ENCODE measurements at places on chromosomes 4 and X. TPM values are rescaled to one million over a fixed set of nuclear protein-coding genes. Genes with fewer than 3 reads are reported as not detected.

GRCh38 chrX:39491548-39492297 is 606.0 kb downstream of the BCOR start:
- no peak for DNase-seq

DNA sequence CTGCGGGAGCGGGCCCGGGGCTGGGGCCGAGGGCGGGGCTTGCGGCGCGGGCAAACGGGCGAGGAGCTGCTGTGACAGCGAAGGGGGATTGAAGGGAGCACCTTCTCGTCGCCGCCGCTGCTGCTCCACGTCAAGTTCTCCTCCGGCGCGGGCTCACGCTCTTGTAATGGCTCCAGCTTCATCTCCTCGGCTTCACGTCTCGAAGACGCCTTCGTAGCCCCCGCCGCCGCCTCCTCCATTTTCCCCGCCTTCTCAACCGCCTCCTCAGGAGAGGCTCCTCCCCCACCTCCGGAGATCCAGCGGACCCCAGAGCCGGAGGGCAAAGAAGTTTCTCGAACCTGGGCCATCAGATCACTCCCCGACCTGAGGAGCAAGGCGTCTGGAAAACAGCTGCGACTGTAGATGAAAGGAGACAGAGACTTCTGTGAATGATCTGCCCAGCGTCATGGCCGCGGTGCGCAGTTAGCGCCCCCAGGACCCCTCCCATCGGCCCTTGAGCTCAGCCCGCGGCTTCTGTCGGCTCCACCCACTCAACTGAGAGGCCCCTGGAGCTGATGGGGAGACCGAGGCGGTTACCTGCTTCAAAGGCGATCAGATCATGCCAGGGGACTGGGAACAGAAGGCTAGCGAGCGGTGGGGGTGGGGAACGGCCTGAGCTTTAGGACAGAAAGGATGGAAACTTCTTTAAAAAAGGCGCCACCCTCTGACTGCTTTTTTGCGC is 895 bp downstream of the USP51 start:
- peak; percentile 78 for DNase-seq

DNA sequence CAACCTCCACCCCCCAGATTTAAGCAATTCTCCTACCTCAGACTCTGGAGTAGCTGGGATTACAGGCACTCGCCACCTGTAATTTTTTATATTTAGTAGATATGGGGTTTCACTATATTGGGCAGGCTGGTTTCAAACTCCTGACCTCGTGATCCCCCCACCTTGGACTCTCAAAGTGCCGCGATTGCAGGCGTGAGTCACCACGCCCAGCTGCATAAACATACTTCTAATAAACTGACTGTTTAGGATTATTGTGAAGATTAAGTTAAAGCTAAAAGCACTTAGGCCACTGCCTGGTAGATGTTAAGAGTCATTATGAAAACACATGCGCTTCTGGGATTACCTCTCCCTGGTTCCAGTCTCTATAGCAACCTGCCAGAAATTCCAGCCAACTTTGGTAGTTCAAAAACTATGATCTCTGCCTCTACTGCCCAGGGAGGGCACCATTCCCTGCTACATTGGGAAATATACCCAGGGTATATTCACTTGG is 30.2 kb upstream of the GRIA3 start:
- DNase-seq, result no peak

- no peak for DNase-seq
Observed at GRCh38 chrX:13235930-13236329, 83.9 kb downstream of the ATXN3L start.

DNA sequence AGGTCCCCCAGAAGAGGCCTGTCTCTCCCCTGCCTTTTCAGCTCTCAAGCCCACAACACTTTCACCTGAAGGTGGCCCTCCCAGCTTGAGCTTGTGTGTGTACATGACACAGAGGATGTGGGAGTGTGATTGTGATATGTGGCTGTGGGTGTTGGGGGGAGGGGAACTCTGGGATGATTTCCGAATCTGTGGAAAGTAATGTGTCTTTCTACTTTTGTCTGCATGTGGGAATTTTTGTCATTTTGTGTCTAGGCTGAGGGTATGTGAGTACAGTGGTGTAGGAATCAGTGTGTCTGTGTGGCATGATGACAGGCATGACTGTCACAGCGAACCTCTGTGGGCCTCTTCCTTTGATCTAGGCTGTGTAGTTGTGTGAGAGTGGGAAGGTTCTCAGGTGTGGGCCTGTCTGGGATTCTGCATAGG is 6.4 kb downstream of the SYP start:
- no peak for DNase-seq

DNA sequence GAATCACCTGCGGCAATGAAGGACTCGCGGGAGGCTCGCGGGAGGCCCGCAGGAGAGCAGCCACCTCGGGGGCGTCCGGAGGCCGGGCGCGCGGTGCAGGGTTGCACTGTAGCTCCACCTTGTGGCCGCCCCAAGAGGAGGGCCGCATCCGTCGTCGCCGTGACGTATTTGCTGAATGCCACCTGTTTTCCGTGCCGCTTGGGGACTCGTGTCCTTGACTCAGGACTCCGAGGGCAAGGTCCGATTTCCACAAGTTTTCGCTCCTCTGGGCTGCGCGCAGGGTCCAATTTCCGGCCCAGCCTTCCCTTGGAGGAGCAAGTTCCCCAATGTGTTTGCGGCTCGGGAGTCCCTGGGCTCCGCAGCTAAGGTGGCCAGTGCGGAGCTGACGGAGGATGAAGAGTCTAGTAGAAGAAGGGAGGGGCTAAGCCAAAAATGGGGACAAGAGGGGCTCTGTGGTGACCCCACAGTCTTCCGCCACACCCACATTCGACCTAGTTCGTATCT is 10.7 kb upstream of the DLG3 start:
- DNase-seq, result peak; percentile 59

GRCh38 chrX:121032531-121032930 is 14.9 kb upstream of the GLUD2 start:
- DNase-seq, result no peak

GRCh38 chr4:156322592-156322991 is 368.9 kb upstream of the CTSO start:
- no peak for DNase-seq

- DNase-seq, result no peak
Observed at GRCh38 chr4:112775801-112776200, 138.9 kb downstream of the LARP7 start.

GRCh38 chr4:73415807-73416238 is 11.7 kb downstream of the ALB start:
- DNase-seq, result no peak

DNA sequence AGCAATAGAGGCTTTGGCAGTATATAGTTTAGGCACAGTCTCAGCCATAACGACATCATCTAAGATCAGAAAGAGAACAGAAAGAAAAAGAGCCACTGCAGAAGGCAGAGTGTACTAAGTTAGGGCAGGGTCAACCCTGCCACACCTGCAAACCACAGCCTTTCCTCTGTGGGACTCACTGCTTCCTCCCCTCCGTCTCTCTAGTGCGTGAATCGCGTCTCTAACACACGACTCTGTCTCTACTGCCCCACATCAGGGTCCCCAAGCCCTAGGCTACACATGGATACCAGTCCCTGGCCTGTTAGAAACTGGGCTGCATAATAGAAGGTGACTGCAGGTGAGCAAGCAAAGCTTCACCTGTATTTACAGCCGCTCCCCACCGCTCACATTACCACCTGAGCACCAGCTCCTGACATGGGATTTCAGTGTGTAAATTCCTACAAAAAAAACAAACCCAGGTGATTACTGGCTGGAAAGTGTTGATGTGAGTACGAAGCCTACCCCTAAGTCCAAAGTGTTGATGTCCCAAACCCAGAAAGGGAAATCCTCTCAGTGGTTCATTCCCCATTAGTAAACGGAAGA is 128.9 kb downstream of the PRKX start:
- no peak for DNase-seq

GRCh38 chrX:101483705-101484104 is 1.6 kb upstream of the ARMCX4 start:
- DNase-seq, result no peak

DNA sequence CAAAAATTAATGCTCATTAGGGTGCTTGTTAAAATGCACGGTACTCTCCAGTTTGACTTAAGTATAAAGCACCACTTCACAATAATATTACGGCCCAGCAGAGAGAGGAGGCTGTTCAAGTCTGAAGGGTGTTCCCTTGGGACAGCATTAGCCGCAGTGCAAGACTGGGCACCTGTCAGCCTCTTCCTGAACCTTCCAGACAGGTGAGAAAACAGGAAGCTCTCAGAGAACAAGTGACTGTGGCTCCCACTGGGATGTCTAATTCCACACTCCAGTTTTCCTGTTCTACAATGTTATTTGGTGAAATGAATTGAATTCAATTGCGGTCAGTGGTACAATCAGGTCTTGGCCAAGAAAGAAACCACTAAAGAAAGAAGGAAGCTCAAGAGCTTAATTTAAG is 414.4 kb downstream of the SMARCA1 start:
- DNase-seq, result no peak

- peak; percentile 83 for DNase-seq
Observed at GRCh38 chr4:1194010-1194900, 21.9 kb upstream of the SPON2 start.

DNA sequence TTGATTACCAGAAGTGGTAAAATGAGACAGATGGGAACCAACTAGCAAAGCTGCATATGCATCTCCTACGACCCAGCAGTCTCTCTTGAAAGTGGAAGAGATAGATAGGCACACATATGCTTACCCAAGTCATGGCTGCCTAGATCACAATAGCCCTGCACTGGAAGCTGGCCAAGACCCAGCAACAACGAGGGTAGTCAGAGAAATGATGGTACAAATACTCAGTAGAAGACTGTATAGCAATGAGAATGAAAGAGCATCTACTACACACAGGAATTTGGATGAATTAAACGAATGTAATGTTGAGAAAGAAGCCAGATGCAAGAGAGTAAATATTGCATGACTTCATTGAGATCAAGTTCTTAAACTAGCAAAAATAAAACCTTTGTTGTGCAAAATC is 100.3 kb upstream of the FAT1 start:
- no peak for DNase-seq

GRCh38 chr4:141078871-141079270 is 54.4 kb downstream of the RNF150 start:
- DNase-seq, result peak; percentile 20

DNA sequence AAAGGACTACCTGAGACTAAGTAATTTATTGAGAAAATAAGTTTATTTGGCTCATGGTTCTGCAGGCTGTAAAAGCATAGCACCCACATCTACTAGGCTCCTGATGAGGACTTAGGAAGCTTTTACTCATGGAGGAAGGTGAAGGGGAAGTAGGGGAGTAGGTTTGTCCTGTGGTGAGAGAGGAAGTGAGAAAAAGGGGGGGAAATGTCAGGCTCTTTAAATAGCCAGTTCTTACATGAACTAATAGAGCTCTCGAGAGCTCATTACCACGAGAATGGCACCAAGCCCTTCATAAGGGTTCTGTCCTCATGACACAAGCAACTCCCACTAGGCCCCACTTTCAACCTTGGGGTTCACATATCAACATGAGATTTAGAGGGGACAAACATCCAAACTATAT is 125.5 kb upstream of the NRK start:
- DNase-seq, result no peak

- no peak for DNase-seq
Observed at GRCh38 chr4:86019906-86020305, 339.9 kb downstream of the MAPK10 start.

DNA sequence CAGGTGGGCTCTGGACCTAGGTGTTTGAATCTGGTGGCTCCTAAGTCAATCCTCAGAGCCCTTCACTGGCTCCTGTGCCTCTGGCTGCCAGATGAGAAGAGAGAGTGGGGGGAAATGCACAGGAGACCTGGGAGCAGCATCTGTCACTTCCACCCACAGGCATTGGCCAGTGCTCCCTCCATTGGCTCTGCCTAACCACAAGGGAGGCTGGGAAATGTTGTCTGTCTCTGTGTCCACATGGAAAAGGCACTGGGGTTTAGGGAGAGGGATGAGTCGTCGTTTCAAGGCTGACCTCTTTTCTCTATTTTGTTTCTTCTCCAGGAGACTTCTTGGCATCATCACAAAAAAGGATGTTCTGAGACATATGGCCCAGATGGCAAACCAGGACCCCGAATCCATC is 76.4 kb downstream of the CLCN4 start:
- no peak for DNase-seq

DNA sequence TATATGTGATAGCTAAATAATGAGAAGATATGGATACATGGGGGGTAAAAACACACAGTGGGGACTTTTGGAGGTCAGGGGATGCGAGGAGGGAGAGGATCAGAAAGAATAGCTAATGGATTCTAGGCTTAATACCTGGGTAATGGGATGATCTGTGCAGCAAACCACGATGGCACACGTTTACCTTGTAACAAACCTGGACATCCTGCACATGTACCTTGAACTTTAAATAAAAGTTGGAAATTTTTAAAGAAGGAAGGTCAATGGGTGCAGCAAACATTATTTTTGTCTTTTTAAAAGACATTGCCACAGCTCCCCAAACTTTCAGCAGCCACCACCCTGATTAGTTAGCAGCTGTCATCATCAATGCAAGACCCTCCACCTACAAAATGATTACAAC is 29.7 kb upstream of the UGT2B15 start:
- DNase-seq, result no peak

- no peak for DNase-seq
Observed at GRCh38 chrX:77450996-77451395, 3.8 kb downstream of the FGF16 start.

- no peak for DNase-seq
Observed at GRCh38 chr4:145501051-145501660, 19.5 kb downstream of the SMAD1 start.

GRCh38 chr4:153143527-153144348 is 60.5 kb upstream of the TRIM2 start:
- peak; percentile 64 for DNase-seq

- no peak for DNase-seq
Observed at GRCh38 chr4:53016099-53016820, 154.1 kb downstream of the RASL11B start.

GRCh38 chr4:53702334-53703266 is 111.3 kb upstream of the LNX1 start:
- DNase-seq, result peak; percentile 76

- no peak for DNase-seq
Observed at GRCh38 chrX:129682979-129683378, 28.2 kb upstream of the APLN start.

- peak; percentile 23 for DNase-seq
Observed at GRCh38 chrX:107628662-107629539, 591 bp downstream of the PRPS1 start.

PPP2R2C gene
- polyA plus RNA-seq, result 0.22 TPM

C4orf36 gene
- polyA plus RNA-seq, result 10.9 TPM

ACTRT1 gene
- polyA plus RNA-seq, result not detected

VEGFC gene
- polyA plus RNA-seq, result 18.2 TPM

REELD1 gene
- polyA plus RNA-seq, result 0.23 TPM

DGKK gene
- polyA plus RNA-seq, result 0.09 TPM

XAGE1B gene
- polyA plus RNA-seq, result not detected

SPIN2A gene
- 3.5 TPM for polyA plus RNA-seq

CXCL9 gene
- polyA plus RNA-seq, result 0.57 TPM

CABS1 gene
- polyA plus RNA-seq, result not detected

GAGE12H gene
- not detected for polyA plus RNA-seq

GRIA3 gene
- polyA plus RNA-seq, result 0.23 TPM

MAGEB4 gene
- not detected for polyA plus RNA-seq

OTUD6A gene
- not detected for polyA plus RNA-seq
